ENCODE measurements at places on chromosomes 2 and 18.

DNA sequence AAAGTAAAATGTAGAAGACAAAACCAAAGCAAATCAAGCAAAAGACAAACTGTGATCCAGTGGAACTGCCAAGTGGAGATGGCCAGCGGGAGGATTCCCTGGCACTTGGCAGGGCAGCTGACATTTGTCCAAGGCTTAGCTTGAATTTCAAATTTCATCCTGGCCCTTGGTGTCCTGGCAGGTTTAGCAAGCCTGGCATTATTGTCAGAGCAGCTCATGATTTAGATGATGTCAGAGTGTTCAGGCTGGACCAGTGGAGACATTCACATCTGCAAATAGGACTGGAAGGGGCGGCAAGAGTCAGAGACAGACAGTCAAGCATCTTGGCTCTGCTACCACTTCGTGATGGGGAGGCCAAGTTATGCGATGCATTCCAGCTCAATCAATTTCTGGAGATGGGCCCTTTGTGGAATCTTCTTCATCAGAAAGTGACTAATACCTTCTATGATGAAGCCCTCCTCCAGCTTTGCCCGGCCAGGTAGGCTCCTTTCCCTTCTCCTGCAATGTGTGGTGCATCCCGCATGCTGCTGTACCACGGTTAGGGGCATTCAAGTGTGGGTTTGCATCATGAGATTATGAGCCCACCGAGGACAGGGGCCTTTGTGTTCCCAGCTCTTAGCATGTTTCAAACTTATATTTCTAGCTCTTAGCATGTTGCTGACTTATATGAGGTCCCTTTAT is 199.7 kb downstream of the ANKRD30B start:
- DNase-seq: no peak

- no peak for DNase-seq
These were observed 776 bp upstream of the KLF7 start for GRCh38 chr2:207166349-207167098.

DNA sequence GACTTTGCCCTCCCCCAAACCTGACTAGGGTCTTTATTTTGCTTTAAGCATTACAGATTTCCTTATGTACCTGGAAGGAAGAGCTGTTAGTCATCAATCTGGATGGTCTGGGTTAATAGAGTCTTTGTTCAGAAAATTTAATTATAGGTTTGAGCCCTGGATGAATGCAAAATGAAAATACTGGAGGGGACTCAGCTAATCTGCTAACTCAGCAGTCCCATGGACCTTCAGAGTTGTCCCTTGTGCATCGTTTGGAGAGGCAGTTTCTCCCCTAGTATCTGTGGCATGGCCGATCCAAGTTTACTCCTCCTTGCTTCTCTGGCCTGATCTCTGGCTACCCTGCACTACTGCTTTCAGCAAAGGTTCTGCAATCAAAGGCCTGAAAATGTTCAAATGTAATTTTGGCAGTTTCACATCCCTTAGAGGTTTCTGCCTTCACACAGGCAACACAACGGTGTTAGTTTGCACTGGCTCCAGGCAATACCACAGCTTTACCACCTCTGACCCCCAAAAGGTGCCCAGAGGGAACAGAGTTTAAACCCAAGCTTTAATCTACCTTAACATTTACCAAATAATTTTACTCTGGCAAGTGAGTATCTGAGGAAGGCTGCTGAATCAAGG is 134.3 kb downstream of the THADA start:
- no peak for DNase-seq

GRCh38 chr2:20224716-20225293 is at the start of gene SDC1:
TSS of gene SDC1 (minus strand) at chr2:20225130. CDS start at chr2:20224867, 263 bp downstream.
- no peak for DNase-seq

GRCh38 chr18:74897971-74898657 is 300.4 kb downstream of the ZNF407 start:
- no peak for DNase-seq

DNA sequence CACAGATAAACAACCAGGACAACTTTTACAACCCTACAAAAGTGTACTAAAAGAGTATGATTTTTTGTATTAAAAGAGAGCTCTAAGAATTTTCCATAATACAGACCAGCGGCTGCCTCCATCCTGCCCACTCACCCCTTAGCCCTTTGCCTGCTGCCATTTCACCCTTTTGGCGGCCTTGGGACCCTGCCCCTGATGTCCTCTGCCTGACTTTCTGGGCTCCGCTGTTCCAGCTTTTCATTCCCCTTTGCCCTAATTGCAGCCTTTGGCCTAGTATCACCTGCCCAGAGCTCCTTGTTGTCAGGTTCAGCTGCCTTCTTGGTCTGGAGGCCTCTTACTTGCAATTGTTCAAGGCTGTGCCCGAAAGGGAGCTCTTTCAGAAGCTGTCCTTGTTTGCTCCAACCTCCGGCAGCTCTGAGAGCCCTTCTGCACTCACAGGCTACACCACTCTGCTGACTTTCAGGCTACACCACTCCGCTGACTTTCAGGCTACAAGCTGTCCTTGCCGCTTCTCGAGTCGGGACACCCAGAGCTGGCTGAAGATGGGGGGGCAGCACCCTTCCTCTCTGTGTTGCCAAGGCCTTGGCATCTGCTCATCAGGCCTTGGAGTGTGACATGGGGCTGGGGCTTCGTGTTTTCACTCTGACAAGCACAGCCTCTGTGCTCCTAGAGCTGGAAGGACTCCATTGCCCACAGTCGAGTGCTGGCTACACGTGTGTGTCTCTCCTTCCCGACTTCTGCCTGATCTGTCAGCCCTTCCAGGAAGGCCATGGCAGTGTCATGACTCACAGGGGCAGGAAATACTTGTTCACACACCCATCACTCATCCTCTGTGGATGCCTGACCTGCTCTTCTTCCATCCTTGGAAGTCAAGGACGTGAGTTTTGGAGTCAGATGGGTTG is 43.1 kb upstream of the HDAC4 start:
- DNase-seq: no peak

- no peak for DNase-seq
These were observed 190.3 kb downstream of the RBM43 start for GRCh38 chr2:151071382-151071781.

DNA sequence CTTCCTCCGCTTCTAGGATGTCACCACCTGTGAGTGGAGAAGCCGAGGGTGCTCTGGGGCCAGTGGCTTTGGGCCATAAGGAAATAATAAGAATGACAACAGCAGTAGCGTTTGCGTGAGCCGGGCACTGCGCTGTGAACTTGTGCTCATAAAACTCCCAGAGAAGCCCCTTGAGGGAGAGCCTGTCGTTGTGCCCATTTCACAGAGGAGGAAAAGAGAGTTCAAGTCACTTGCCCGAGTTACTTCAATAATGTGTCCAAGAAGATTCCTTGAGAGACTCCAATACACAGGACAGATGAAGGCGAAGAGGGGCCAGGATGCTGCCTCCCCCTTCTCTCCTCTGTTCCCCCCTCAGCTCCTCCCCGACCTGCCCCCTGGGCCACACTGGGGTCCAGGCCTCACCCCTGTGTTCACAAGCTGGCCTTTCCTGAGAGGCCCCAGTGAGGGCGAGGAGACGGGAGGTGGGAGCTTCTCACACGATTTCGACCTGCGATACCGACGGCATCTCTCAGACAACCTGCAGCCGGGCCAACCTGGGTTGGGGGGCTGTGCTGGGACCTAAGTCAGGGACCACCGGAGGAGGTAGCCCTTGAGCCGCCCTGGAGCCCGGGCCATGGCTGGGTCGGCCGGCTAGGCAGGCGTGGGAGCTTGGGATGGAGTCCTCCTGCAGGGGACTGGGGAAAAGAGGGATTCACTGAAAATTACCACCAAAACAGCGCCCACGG is 53.5 kb upstream of the UBE2F start:
- no peak for DNase-seq

DNA sequence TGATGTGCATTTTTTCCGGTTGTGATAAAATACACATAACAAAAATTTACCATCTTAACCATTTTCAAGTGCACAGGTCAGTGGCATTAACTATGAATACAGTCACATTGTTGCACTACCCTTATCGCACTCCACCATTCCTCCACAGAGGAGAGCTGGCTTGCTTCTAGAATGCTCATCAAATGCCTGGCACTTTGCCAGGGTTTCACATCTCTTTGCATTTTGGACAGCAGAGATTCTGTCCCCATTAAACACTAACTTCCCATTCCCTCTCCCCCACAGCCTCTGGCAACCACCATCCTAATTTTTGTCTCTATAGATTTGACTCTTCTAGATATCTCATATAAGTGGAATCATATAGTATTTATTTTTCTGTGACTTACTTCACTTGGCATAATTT is 165.0 kb downstream of the ASB1 start:
- no peak for DNase-seq

DNA sequence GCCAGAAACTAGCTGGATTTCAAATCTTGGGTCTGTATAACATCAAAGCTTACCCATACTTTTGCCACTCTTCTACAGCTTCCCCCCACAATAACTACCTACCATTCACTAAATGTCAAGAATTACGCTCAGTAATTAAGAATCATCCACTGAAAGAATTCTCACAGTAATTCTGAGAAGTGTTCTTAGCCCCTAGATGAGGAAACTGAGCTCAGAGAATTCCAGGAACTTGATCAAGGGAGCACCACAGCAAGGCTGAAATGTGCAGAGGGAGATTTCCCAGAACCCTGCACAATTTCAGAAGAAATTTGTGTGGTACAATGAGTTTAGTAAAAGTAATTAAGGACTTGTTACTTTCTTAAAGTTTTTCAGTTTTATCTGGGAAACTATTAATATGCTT is 194.5 kb upstream of the STK17B start:
- DNase-seq: no peak

DNA sequence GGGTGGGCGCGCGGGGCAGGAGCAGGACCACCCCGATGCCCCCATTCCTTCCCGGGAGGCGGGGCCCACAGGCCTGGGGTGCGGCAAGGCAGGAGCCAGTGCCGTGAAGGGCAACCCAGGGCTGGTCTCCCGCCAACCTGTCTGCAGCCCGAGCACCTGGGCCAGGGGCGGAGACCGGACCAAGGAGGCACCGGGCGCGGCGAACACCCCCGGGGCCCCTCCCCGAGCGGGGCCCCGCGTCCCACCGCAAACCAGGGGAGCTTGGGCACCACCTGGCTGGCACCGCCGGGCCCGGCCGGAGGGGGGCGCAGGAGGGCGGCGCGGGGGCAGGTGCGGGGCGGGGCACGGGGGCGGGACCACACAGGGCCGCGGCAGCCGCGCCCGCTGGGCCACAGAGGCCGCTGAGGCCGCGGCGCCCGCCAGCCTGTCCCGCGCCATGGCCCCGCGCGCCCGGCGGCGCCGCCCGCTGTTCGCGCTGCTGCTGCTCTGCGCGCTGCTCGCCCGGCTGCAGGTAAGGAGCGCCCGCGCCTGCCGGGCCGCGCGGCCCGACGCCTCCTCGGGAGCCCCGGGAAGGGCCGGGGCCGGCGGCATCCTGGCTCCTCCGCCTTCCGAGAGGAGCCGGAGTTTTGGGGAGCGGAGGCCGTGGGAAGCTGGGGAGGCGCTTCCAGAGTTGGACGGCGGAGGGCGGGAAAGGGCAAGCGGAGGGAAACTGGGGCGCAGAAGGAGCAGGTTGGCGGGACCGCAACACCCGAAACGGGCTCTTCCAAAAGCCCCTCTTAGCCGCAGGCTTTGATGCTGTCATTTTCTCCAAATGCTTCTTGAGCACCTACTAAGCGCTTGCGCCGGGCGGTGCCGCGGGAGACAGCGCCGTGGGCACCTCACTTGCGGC is at the start of gene TNFRSF11A:
Gene TNFRSF11A (plus strand): TSS at position 394 of the 889 bp plus-strand sequence. CDS start 43 bp downstream, at position 437.
- DNase-seq: no peak

- DNase-seq: no peak
These were observed 18.7 kb upstream of the SULT1C3 start for GRCh38 chr2:108220942-108221541.

DNA sequence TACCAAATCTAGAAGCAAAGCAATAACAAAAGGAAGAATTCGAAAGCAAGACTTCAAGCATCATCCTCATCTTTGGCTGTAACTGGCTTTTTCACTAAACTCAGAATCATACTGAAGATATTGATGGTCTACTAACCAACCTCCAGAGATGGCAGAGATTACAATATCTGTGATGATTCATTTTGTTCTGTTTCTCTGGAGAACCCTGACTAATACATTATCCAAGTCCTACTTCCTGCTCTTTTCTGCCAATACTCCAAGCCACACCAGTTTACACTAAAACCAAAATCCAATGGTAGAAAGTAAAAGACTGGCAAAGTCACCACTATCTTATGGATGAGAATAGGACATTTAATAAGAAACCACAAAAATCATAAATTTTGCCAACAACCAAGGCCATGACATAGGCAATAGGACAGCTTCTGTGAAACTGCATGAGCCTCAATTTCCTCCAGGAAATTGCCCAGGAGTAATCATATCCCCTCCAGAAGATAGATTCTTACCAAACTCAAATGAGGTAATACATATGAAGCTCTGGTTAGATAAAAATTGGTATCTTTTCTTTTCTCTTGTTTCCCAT is 159.8 kb downstream of the METTL4 start:
- no peak for DNase-seq

DNA sequence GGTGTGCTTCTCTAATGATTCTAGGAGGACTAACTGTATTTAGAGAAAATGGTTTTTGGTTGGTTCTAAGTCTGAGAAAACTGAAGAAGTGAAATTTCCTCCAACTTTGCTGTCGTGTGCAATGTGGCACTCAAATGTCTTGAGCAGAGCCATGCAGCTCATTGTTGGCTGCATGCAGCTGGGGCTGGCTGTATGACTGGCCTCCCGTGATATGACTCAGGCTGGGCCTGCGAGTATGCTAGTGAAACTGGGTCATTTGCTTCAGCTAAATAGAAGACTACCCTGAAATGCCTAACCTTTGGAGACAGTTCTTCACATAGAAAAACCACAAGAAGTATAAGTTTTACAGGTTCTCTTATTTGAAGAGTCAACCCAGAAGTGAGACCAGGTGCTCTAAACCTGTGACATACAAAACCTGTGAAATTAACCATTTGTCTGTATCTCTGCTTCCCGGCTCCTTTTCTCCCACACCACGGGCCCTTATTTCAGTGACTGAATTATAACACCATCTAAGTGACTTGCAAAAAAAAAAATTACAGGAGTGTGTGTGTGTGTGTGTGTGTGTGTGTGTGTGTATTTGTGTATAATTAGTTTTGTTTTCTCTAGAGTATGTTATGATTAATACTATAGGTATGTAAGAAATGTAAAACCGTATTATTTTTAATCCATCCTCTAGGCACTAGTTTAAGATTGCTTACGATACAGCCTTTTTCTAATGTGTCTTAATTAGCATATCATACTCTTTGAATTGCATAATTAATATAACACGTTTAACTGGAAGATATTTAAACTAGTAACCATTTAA is 15.9 kb downstream of the POLI start:
- DNase-seq: no peak

- DNase-seq: no peak
These were observed 167.7 kb downstream of the VAPA start for GRCh38 chr18:10081492-10081891.

GRCh38 chr2:223768179-223768578 is 69.2 kb downstream of the AP1S3 start:
- DNase-seq: no peak

GRCh38 chr2:160434254-160434948 is 59.2 kb downstream of the RBMS1 start:
- DNase-seq: no peak

- DNase-seq: no peak
These were observed 481.4 kb downstream of the CDH2 start for GRCh38 chr18:27695503-27695902.
